ENCODE measurements at places on chromosomes 1 and 21. TPM values are rescaled to one million over a fixed set of nuclear protein-coding genes. Genes with fewer than 3 reads are reported as not detected.

THAP3 gene
- total RNA-seq: 12.0 TPM

TNFSF18 gene
- total RNA-seq: not detected

POGK gene
- total RNA-seq: 34.6 TPM

ZBTB8OS gene
- 77.8 TPM for total RNA-seq

C1orf167 gene
- not detected for total RNA-seq

ARTN gene
- 2.9 TPM for total RNA-seq

RNF19B gene
- total RNA-seq: 32.2 TPM

STUM gene
- total RNA-seq: not detected

OR14A16 gene
- total RNA-seq: not detected

ELF3 gene
- total RNA-seq: 1.1 TPM

GBP6 gene
- total RNA-seq: not detected

FMOD gene
- 0.26 TPM for total RNA-seq

FAM72C gene
- 9.1 TPM for total RNA-seq

COA6 gene
- 57.4 TPM for total RNA-seq

GPR89A gene
- 21.8 TPM for total RNA-seq

PLEKHN1 gene
- total RNA-seq: 0.43 TPM

CITED4 gene
- total RNA-seq: 0.64 TPM

GSTM5 gene
- 0.40 TPM for total RNA-seq

HENMT1 gene
- 8.3 TPM for total RNA-seq

PADI3 gene
- total RNA-seq: not detected

REN gene
- not detected for total RNA-seq

SEC16B gene
- 0.10 TPM for total RNA-seq

XCL1 gene
- total RNA-seq: 8.8 TPM

MAD2L2 gene
- total RNA-seq: 58.0 TPM

EVI5 gene
- 2.1 TPM for total RNA-seq

SRSF10 gene
- total RNA-seq: 160 TPM

ECM1 gene
- 1.0 TPM for total RNA-seq

TMOD4 gene
- total RNA-seq: 1.2 TPM

CSF3R gene
- total RNA-seq: not detected

RGS8 gene
- total RNA-seq: 0.31 TPM

CFHR2 gene
- not detected for total RNA-seq

DMRTA2 gene
- not detected for total RNA-seq

FMN2 gene
- not detected for total RNA-seq

RNU1-2 gene
- 2,678 TPM for total RNA-seq

OR2T5 gene
- total RNA-seq: 0.59 TPM

LAX1 gene
- 11.6 TPM for total RNA-seq

RNF223 gene
- total RNA-seq: not detected

RIMKLA gene
- 0.19 TPM for total RNA-seq

SLC16A4 gene
- not detected for total RNA-seq

ADAMTS4 gene
- 0.13 TPM for total RNA-seq

NUP210L gene
- not detected for total RNA-seq
